ENCODE measurements at places on chromosomes 7 and 10.

DNA sequence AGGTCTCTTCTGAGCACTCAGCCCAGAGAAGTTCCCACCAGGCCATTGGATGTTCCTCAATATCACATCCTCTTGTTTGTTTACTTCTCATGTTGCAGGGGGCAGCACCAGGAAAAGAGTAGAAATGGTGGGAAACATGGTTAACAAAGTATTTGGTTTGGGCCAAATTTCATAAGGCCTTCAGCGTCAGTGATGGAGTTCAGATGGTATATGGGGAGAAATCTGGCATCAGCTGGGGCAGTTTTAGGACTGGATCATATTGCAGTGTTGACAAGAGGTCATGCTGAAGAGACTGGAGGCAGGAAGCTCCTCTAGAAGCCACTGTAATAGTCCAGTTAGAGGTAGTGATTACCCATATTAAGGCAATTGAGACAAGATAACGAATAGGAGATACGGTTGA, 200.0 kb downstream of the WDR11 start:
- no peak for DNase-seq

DNA sequence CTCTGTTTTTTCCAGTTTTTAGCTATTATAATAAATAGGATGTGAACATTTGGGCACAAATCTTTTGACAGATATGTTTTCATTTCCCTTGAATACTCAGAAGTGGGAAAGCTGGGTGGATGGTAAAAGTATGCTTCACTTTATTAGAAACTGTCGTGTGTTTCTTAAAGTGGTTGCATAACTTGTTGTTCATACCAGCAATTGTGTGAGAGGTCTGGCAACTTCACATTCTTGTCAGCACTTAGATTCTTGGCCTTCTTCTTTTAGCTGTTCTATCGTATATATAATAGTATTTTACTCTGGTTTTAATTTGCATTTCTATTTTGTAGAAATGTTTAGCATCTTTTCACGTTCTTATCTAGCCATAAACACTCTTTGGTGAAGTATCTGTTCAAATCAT, 894.4 kb downstream of the KCNMA1 start:
- DNase-seq = no peak

GRCh38 chr7:131110297-131111080, 217.2 kb upstream of the MKLN1 start:
- no peak for DNase-seq

DNA sequence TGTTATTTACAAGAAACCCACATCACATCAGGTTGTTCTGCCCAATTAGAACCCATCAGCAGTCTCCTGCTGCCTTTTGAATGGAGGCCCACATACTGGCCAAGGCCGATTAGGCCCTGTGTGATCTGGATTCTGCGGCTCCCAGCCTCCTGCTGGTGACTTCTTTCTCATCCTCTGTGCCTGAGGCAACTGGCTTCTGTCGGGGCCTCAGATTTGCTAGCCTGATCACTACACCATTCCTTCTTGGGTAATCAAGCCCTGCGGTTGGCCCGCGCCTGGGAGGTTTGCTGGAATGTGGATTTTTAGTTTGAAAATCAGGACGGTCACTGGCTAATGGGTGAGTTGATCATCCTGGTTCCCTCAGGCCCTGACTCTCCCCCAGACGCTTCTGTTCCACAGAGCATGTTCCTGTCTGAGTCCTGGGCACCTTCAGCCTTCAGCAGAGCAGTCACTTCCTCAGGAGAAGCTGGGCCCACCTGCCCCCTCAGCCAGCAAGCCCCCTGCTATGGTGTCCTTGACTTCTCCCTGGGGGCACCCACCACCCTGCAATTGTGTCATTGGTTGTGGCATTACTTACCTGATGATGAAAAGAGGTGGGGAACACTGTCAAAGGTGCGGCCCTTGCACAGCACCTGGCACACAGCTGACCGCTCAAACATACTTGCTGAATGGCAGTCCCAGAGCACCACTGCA, 207.6 kb downstream of the PHTF2 start:
- no peak for DNase-seq

DNA sequence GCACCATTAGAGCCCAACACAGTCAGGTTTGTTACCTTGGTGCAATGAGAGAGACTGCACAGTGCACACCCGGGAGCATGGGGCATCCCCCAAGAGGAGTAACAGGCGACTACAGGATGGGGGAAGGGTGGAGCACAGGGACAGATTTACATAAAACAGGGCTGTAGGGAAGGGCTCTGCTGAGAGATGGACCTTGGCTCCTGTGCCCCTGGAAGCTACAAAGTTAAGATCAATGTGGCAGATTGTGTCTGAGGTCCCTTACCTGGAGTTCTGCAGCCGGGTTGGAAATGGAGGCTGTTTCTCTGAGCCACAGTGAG, 13.7 kb upstream of the SLC18A3 start:
- DNase-seq = no peak

- DNase-seq = no peak
Measured at GRCh38 chr10:1696106-1696505, 41.2 kb downstream of the ADARB2 start.

- DNase-seq = no peak
Measured at GRCh38 chr10:30455816-30456215, 21.8 kb downstream of the MAP3K8 start.

DNA sequence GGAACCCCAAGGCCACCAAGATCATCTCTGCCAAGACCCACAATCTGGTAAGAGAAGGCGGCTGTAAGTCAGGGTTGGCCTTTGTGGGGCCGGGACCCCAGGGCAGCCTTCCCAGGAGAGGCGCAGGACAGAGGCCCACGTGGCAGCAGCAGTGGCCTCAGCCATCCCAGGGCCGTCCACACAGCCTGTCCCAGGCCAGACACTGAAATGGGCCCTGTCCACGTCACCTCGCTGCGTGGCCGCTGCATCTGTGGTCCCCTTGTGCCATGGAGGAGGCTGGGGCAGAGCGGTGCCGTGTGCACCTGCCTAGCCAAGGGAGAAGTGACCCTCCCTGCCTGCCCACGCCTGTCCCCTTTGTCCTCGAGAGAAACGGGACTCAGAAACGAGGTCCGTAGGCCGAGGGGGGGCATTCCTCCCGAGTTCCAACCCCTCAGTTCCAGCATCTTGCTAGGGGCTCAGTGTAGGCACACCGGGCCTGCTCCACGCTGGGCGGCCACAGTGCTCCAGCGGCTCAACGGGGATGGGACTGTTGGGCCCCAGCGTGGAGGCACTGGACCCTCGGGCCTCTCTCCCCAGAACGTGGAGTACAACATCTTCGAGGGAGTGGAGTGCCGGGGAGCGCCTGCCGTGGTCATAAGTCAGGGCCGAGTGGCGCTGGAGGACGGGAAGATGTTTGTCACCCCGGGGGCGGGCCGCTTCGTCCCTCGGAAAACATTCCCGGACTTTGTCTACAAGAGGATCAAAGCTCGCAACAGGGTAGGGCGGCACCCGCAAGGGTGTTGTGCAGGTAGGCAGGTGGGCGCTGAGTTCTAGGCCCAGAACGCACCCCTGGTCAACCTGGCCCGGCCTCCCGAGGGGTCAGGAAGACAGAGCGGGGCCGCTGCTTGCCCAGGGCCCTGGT, 15.6 kb downstream of the DPYSL4 start:
- no peak for DNase-seq

DNA sequence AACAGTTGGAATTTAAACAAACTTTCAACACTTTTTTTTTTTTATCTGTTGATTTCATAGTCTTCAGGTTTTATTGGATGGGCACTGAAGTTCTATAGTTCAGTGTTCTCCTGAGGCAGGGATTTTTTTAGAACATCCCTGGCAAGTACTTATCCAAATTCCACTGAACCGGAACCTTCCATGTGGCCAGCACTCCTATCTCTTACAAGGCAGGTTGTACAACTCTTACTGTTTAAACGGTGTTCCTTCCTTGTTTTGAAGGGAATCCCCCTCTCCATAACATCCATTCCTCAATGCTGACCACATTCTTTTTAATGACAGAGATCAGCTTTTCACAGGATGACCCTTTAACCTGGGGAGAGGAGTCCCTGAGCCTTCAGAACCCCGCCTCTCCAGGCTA, 238.9 kb upstream of the CTBP2 start:
- no peak for DNase-seq

GRCh38 chr7:98483964-98484545, 83.2 kb upstream of the BAIAP2L1 start:
- no peak for DNase-seq

DNA sequence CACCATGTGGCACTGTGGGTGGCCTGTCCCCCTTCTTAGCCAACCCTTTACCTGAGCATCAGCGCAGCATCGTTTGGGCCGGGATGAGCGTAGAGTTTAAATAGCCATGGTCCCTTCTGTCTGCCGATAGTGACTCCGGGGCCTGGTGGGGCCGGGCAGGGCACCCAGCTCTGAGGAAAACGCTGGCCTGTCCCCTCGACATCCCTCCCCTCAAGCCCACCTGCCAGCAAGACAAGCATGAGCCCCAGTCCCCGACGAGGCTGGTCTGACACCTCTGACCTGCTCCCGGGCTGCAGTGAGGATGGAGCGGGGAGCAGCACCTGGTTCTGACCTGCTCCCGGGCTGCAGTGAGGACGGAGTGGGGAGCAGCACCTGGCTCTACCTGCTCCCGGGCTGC, 31.1 kb upstream of the CNPY1 start:
- no peak for DNase-seq

DNA sequence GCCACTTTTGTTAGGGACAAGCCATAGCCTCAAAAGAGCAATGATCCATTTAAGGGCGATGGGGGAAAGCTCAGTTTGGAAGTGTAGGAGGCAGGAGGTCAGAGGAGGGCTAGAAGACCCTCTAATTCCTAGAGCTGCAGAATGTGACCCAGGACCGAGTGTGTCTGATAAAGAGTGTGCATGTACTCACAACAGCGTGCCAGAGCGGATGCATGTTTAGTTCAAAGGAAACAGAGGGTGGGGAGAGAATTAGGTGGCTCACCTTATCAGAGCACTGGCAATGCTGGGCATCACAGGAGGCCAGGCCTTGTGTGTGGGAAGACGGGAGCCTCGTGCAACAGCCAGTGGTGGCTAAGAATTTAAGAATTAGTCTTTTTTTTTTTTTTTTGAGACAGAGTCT, 133.9 kb upstream of the COBL start:
- DNase-seq = no peak

DNA sequence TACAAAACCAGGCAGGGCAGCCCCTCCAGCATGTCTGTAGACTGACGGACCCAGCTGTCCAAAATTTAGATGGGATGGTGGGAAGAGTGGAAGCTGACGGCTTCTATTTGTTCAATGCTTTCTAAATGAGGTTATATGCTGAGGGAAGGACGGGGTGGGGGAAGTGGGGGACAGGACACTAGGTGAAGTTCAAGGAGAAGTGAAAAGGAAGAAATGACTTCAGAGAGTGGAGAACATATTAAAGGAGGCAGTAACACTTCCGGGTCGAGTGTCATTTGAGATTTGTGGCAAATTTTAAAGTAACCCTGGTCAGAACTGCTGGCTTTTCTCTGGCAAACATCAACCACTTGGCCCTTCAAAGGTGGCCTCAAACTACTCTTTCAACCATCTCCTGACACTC, 9.4 kb downstream of the PIP4K2A start:
- DNase-seq = no peak

Measured in AG09319 (cell line).